Iris pigment epithelial cell (primary cell): ENCODE measurements at places on chromosomes 4 and X.

DNA sequence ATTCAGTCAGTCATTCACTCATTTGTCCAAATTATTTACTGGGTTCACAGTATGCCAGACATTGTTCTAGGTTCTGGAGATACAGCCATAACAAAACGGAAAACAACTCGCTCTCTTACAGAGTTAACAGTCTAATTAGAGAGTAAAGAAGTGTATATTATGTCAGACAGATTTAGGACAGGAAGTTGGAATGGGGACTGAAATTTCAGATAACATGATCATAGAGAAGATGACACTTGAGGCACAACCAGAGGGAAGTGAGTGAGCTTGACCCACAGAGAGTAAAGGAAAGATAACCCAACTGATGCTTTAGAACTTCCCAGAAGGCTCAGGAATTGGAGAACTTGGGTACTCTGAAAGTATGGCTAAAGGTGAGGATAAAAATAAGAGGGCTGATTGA, 139.4 kb downstream of the ZAR1 start:
- DNase-seq = no peak

- no peak for DNase-seq
Observed at GRCh38 chr4:138633580-138633904, 382.0 kb upstream of the NOCT start.

DNA sequence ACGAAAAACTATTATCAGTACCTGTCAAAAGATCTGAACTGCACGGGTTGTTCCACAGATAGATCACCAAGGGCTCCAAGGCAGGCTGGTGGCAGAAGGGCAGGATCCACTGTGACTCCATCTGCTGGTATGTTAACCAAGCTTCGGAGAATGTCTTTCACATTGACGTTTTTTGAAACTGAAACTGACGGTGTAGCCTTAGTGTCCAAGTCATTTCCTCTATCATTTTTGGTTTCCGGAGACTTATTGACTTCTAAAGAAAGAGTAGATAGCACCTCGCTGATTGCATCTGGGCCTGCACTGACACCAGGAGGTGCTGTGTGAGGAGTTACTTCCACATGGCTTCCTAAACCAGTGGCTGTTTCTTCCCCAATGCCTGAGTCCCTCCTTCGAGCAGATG, 186.9 kb downstream of the LRBA start:
- no peak for DNase-seq

DNA sequence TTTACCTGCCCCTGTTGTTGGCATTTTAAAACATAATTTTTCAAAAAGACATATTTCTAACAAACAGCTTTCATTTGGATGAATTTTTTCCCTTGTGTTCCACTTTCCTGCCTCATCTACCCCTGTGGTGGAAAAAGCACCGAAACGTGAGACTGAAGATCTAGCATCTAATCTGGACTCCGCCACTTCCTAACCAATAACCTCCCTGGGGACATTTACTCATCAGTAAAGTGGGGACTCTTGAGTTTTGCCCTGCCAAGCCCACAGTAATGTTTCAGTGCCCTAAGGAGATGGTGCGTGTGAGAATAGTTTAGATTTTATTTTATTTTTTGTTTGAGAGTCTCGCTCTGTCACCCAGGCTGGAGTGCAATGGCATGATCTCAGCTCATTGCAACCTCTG, 56.7 kb downstream of the ADGRG2 start:
- no peak for DNase-seq

- no peak for DNase-seq
Observed at GRCh38 chr4:137934911-137935310, 307.2 kb downstream of the SLC7A11 start.

GRCh38 chrX:15274946-15275345, 5.1 kb upstream of the ASB9 start:
- DNase-seq = no peak

GRCh38 chrX:103845165-103845653, 13.2 kb upstream of the RAB9B start:
- DNase-seq = peak; percentile 86

GRCh38 chr4:77263247-77263646, 106.2 kb downstream of the CCNG2 start:
- DNase-seq = peak; percentile 3

DNA sequence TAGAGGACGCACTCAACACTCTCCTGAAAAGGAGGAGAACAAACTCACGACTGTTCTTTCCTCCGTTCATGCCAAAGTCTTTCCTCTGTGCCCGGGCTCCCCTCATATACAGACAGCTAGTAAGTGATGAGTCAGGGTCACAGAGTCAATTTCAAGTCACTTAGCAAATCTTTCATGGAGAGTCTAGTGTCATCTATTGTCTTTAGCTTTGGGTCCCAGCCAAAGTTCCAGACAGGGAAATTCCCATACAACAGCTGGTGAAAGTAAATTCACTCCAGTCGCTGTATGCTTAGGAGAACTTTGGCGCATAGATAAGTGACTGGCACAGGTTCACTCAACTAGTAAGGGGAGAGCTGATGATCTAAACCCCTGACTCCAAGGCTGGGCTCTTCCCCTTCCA, 226.5 kb downstream of the MID1 start:
- DNase-seq = no peak

GRCh38 chr4:17068891-17069290, 170.4 kb upstream of the LDB2 start:
- DNase-seq = no peak

- no peak for DNase-seq
Observed at GRCh38 chr4:25677943-25678342, 22.3 kb downstream of the SLC34A2 start.

- DNase-seq = no peak
Observed at GRCh38 chr4:95831166-95831565, 8.7 kb upstream of the PDHA2 start.

DNA sequence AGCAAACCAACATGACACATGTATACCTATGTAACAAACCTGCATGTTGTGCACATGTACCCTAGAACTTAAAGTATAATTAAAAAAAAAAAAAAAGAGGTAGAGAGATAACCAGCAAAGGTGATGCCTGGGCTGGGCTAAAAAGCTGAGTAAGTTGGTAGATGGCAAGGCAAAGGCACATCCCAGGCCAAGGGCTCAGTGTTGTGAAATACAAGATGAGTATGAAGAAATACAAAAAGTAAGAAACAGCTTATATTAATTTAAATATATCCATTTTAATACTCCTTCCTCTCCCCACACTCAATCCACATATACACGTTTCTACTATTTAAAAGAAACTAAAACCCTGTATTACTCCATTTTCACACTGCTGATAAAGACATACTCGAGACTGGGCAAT, 25.8 kb downstream of the TEC start:
- DNase-seq = no peak

- no peak for DNase-seq
Observed at GRCh38 chr4:138941037-138941436, 74.5 kb upstream of the NOCT start.

- DNase-seq = no peak
Observed at GRCh38 chrX:85140964-85141363, 102.6 kb downstream of the SATL1 start.

- DNase-seq = no peak
Observed at GRCh38 chr4:184689681-184690080, 40.1 kb downstream of the PRIMPOL start.

DNA sequence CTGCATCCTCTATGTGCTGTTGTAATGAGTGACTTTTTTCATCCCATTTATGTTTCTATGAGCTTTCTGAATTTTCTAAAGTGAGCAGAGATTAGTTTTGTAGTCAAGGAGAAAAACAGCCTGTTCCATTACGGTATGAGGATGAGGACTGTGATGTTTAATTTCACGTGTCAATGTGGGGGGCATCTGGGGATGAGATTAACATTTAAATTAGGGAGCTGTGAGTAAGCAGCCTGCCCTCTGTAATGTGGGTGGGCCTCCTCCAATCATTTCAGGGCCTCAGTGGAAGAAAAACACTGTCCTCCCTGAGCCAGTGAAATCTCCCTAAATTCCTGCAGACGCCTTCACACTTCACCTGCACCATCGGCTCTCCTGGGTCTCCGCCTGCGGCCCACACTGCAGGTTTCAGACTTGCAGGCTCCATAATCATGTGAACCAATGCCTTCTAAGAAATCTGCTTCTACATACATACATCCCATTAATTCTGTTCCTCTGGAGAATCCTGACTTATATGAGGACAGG, 121.7 kb downstream of the AFAP1 start:
- DNase-seq = no peak

- DNase-seq = peak; percentile 56
Observed at GRCh38 chr4:107519053-107519452, 201.0 kb downstream of the PAPSS1 start.

GRCh38 chr4:106366026-106366425, 2.6 kb downstream of the GIMD1 start:
- DNase-seq = peak; percentile 71

DNA sequence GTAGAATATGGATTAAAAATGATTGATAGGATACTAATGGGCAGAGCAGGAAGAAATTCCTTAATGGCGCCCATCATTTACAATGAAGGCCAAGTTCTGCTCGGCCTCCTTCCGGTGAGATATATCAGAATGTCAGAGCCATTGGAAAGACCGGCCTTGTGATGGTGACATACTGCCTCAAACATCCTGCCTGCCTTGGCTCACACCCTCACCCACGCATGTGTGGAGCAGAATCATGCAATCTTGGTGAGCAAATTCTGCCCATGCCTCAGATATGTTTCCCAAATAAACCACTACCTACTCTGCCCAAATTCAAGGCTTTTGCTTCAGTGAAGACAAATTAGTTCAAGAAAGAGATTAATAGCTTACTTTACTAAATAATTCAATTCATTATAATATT, 163.3 kb downstream of the MID1 start:
- DNase-seq = peak; percentile 63

GRCh38 chrX:107684956-107685385, 56.7 kb downstream of the PRPS1 start:
- DNase-seq = peak; percentile 83

- peak; percentile 72 for DNase-seq
Observed at GRCh38 chr4:118776157-118776954, 59.6 kb downstream of the SEC24D start.

DNA sequence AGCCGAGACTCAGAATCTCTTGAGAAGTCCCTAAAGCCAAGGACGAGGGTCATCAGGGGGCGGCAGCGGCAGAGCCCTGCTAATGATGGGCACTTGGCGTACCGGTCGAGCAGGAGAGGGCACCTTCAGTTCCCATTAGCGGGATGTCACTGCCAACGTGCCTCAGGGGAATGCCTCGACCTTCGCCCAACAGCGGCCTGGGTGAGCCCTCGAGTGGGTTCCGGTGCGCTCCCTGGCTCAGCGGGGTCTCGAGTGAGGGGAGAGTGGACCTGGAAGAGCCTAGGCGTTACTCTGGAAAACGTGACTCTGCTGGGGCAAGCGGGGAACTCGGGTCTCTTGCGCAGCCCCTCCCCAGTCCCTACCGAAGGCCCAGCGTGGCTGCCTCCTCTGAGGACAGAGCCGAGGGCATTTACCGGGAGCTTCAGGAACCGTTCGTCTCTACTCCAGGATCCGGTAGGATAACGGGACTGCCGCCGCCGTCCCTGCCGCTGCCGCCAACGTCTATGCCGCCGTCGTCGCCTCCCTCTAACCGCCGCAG, 36.9 kb downstream of the PGRMC1 start:
- no peak for DNase-seq

DNA sequence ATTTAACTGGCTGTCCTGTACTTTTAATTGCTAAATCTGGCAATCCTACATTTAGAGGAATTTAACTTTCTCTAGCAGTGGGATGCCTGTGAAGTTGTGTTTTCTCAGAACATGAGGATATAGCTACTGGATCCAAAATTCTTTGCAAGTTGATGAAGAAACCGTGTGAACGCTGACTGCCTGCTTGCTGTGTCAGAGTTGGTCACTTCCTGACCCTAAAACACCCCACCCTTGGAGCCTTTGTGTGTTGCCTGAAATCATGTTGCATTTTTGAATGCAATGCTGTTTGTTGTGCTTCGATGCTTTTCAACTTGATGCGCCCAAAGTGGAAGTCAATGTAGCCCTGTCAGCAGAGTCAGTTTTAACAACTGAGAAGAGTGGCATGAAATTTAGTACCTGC, 211.2 kb downstream of the ANK2 start:
- DNase-seq = no peak

GRCh38 chr4:159401226-159401712, 298.4 kb downstream of the RAPGEF2 start:
- peak; percentile 20 for DNase-seq

DNA sequence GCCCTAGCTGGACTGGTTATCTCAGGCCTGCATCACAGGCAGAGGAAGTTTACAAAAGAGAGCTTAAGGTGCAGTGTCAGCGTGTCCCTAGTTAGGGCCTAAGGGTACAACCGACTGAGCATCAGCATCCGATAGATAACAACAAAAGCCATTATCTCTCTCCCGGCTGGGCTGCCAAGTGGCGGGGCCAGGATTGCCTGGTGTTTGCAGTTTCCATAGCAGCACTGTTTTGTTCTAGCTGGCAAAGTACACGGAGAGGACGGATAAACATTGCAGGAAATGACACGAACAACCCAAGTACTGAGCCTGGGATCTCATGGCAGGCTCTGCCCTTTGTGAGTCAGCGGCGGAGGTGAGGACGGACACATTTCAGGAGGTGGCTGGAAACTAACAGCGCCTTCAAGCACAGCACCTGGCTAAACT, 104.7 kb upstream of the NOCT start:
- DNase-seq = peak; percentile 90

- no peak for DNase-seq
Observed at GRCh38 chrX:133054761-133055405, 42.0 kb downstream of the USP26 start.

- DNase-seq = no peak
Observed at GRCh38 chr4:138229160-138229559, 13.0 kb downstream of the SLC7A11 start.

GRCh38 chr4:15159477-15160019, 157.3 kb downstream of the CPEB2 start:
- DNase-seq = no peak

DNA sequence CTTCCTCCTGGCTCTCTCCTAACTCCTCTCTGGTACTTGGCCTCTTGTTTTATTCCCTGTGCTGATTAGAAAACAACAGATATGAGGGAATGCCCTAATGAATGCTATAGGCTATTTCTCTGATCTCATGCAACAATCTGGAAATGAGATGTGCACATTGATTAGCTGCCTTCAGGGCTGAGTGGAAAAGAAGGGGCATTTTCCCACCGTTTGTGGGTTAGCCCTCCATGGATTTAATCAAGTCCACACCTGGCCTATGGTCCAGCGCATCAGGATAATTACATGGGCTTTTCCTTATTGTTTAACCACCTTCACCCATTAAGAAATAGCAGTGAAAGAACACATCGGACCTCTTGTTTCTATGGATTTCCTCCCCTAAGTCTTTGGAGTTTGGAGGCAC, 70.0 kb downstream of the CAPN6 start:
- DNase-seq = no peak

- peak; percentile 81 for DNase-seq
Observed at GRCh38 chrX:29470030-29470429, 745.3 kb upstream of the MAGEB2 start.
